ENCODE measurements at places on chromosomes 7 and 10.

DNA sequence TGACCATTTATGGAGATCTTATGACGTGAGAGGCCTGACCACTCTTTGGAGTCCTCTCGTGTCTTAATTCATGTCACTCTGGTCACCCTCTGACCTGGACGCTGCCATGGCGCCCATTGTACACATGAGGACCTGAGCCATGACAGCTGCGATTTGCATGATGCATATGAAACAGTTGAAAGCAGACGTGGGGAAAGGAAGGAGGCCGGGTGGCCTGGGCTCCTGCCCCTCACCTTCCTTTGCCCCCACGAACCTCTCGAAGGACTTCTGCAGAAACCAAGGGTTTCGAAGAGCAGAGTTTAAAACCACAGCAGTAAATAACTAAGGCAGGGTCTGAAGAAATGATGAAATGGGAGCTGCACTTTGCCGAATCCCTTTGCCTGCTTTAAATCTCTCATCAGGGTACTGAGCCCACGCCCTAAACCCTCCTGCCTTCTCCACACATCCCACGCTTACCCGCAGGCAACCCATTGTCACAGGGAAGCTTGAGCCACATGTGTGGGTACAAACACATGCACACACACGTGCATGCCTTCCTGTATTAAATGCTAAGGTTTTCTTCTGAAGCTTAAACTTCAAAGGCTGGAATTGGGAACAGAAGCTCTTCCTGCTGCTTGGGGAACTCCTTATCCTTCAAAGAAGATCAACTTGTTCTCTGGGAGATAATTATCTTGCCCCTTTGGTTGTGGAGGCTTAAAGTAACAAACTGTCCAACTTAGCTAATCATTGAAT lies 11.7 kb upstream of the CALML3 start:
- DNase-seq = no peak

GRCh38 chr7:90726623-90727022 lies 130.5 kb downstream of the CDK14 start:
- no peak for DNase-seq

DNA sequence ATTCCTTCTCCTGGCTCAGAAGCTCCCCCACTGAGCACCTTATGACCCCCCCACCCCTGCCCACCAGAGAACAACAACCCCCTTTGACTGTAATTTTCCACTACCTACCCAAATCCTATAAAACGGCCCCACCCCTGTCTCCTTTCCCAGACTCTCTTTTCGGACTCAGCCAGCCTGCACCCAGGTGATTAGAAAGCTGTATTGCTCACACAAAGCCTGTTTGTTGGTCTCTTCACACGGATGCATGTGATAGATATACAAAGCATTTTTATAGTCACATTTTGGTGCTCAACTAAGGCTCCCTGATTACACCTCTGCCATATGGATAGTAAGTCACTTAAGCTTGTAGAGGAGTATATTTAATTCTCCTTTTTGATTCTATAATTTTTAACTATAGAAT lies 985.8 kb downstream of the REEP3 start:
- no peak for DNase-seq

GRCh38 chr10:104013489-104013888 lies 46.5 kb downstream of the SLK start:
- no peak for DNase-seq

GRCh38 chr10:85642082-85642420 lies 724.5 kb downstream of the GRID1 start:
- no peak for DNase-seq

- no peak for DNase-seq
These were observed 673.0 kb upstream of the AUTS2 start for GRCh38 chr7:68925241-68925640.

GRCh38 chr7:94400643-94401427 lies 6.1 kb downstream of the COL1A2 start:
- DNase-seq = no peak

- no peak for DNase-seq
These were observed 86.3 kb downstream of the OAT start for GRCh38 chr10:124332426-124332825.

DNA sequence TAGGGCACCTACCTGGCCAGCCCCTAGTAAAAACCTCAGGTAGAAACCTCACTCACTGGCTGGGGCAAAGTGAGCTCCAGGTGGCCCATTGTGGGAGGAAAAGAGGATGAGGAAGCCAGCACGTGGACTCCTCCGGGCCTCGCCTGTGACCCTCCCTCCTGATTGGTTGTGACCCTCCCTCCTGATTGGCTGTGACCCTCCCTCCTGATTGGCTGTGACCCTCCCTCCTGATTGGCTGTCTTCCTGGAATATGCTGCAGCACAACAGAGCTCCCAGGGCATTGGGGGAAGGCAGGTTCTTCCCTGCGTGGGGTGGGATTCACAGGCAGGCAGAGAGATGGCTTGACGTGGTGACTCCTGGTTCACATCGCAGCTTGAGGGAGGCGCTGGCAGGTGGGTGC lies 343.0 kb downstream of the GLRX3 start:
- DNase-seq = no peak

- DNase-seq = no peak
These were observed 478 bp upstream of the ZNF22 start for GRCh38 chr10:45000138-45000751.

DNA sequence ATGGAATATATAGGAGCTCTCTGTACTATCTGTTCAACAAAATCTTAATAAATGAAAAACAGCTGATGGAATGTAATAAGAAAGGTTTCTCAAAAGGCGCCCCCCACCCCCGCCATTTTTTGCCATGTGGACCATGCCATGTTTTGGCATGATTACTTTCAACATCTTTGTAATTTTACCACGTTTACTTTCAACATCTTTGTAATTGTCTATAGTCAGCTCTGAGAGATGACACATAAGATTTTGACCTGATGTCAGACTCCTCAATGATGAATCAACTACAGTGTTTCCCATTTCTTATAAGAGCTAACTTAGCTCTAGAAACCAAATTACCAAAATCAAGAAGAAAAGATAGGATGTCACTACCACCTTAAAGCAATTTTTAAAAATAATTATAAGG lies 144.9 kb upstream of the AHR start:
- no peak for DNase-seq

GRCh38 chr7:137962875-137963507 lies 38.9 kb downstream of the CREB3L2 start:
- no peak for DNase-seq

DNA sequence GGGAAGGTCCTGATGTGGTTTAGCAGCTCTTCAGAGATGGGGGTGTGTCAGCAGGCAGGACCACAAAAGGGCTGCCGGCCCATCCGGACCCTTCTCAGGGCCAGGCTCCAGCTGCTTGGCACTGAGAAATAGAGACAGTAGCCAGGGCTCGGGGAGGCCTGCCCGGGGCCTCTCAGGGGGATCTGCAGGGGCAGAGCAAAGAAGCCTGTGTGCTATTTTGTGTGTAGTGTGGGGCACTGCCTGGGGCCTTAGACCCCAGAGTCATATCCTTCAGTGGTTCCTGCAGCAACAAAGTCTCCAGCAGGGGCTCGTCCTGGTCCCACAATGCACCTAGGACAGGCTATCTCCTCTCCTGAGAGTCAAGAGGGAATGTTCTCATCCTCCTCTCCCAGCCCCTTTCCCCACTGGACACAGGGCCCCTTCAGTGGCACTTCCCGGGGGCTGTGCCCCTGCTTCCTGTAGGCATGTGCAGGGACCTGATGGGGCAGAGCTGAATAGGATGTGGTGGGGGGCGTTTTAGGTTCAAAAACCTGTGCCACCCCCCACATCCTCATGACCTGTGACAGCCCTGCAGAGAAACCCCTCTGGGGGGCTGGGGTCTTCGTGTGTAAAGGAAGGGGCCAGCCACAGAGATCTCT lies 159.5 kb upstream of the RHEB start:
- DNase-seq = no peak

- no peak for DNase-seq
These were observed 240.2 kb downstream of the ADAM12 start for GRCh38 chr10:126147866-126148587.

DNA sequence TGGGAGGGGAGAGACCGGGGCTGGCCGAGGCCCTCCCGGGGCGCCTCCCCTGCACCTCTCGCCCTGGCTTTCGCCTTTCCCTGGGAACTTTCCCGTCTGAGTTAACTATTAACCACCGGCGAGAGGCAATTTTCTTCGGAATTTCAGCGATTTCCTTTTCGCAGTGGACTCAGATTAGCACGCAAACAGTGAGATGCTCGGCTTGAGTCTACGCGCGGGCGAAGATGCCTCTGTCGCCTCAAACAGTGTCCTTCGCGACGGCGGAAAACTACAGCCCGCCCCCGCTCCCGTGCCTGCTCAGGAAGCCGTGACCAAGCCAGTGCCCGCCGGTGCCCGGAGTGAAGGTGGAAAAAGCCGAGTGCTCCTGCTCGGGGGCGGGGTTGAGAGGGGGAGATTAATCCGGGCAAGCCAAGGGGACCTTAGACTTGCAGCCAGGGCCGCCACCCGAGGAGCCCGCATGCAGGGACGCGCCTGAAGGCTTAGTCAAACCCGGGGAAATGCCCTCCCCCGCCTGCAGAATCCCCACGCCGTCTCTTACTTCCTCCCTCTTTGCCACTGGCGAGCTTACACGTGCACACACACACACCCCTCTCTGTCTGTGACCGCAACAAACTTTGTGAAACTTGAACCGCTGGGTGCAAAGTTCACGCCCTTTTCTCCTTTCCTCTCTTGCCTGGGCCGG lies 14.5 kb upstream of the PAX2 start:
- DNase-seq = peak; percentile 58

DNA sequence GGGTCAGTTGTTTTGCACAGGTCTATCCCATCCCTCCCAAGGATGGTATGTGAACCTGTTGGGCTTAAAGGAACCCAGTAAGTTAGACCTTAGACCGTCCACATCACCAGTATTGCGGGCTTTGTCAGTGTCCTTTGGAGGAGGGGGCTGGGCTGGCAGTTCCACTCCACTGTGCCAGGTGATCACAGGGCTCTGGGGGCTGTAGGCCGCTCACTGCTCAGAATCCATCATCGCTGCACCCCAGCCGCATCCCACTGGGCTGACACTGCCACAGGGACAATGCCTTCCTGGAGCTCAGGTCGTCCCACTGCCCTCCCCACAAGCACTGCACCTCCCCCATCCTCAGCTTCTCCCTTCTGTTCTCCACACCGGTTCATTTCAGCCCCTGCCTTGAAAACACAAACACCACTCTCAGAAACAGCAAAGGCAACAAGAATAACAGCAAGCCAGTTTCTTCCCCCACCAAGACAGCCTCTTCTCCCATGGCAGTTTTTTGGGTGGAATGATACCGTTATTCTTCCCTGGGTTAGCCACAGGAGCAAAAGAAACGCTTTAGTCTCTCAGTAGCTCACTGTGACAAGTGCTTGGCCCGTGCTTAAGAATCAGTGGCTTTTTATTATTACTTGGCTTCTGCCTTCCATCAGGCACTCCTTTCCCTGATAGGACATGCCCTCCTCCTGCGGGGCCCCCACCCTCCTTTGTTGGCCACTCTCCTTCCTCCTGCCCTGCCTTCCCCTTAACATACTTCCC lies 111.2 kb downstream of the GRK5 start:
- no peak for DNase-seq

GRCh38 chr10:36097696-36098095 lies 455.6 kb upstream of the FZD8 start:
- DNase-seq = no peak

- DNase-seq = no peak
These were observed 28.9 kb upstream of the EZH2 start for GRCh38 chr7:148912758-148913541.

DNA sequence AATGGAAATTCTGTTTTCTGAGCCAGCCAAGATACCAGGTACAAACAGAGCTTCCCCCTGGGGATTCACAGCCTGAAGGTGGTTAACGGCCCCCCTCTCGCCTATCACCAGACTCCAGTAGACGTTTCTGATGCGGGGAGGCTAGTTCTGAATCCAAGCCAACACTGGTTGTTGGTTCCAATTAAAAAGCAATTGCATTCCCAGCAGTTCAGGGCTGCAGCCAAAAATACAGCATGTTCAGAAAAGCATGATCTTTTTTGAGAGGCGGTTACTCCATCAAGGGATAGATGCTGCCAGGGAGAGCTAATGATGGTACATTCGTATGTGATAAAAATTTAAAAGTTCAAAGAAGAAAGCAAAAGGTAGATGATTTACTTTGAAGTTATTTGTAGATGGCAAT lies 481.0 kb downstream of the GALNT17 start:
- DNase-seq = no peak

Measured in GM18507 (cell line).